ENCODE measurements at places on chromosomes 4 and X. TPM values are rescaled to one million over a fixed set of nuclear protein-coding genes. Genes with fewer than 3 reads are reported as not detected.

Gene ABCG2
- 7.0 TPM for total RNA-seq

Gene STK32B
- 21.3 TPM for total RNA-seq

Gene BBS12
- 2.8 TPM for total RNA-seq

Gene BEND2
- total RNA-seq: not detected

Gene HTR2C
- not detected for total RNA-seq

Gene NDP
- 1.2 TPM for total RNA-seq

Gene IL9R
- not detected for total RNA-seq

Gene RPS6KA3
- total RNA-seq: 155 TPM

Gene MUC7
- total RNA-seq: not detected

Gene KIT
- total RNA-seq: 12.8 TPM

Gene FHIP1A
- 0.80 TPM for total RNA-seq

Gene TMLHE
- total RNA-seq: 14.4 TPM

Gene CT45A3
- total RNA-seq: not detected

Gene DOCK11
- 1.7 TPM for total RNA-seq

Gene DDX53
- total RNA-seq: not detected

Gene RHOH
- total RNA-seq: not detected

Gene TCP11X2
- total RNA-seq: not detected

Gene SMIM10L2A
- 0.53 TPM for total RNA-seq

Gene PPP1R2C
- total RNA-seq: not detected

Gene TNMD
- total RNA-seq: not detected

Gene PRRG1
- 47.2 TPM for total RNA-seq

Gene SLAIN2
- total RNA-seq: 27.7 TPM

Gene LRCH2
- total RNA-seq: 9.2 TPM

Gene ARHGAP24
- 230 TPM for total RNA-seq

Gene TRIML2
- not detected for total RNA-seq

Gene HDX
- total RNA-seq: 12.1 TPM

Gene C4orf36
- 0.50 TPM for total RNA-seq

Gene TMPRSS11D
- total RNA-seq: not detected

Gene HPGD
- not detected for total RNA-seq

Gene POU4F2
- total RNA-seq: not detected

Gene BEX1
- total RNA-seq: 0.27 TPM

Gene C4orf51
- total RNA-seq: not detected

Gene EMD
- 38.3 TPM for total RNA-seq

Gene CCSER1
- total RNA-seq: 2.2 TPM

Gene TBC1D8B
- 10.4 TPM for total RNA-seq

Gene SULT1B1
- total RNA-seq: 150 TPM

Gene MND1
- total RNA-seq: 5.2 TPM

Gene SERPINA7
- not detected for total RNA-seq

Gene HTN1
- total RNA-seq: not detected

Gene PHOX2B
- not detected for total RNA-seq

Measured in thoracic aorta endothelial cell (primary cell).